D341Med (cell line): ENCODE measurements at places on chromosomes 13 and 19.

GRCh38 chr13:26469602-26470001 lies 87.9 kb upstream of the WASF3 start:
- DNase-seq: no peak

GRCh38 chr19:48629297-48629598 lies 7.9 kb downstream of the DBP start:
- DNase-seq: peak; percentile 20

GRCh38 chr13:49935171-49936074 lies 717 bp downstream of the SPRYD7 start:
- DNase-seq: peak; percentile 63

- DNase-seq: peak; percentile 84
These were observed 3.8 kb downstream of the RAX2 start for GRCh38 chr19:3768015-3768747.

GRCh38 chr19:49864890-49865289 lies 2.5 kb downstream of the PNKP start:
- no peak for DNase-seq

GRCh38 chr19:38805180-38805579 lies 7.6 kb downstream of the LGALS4 start:
- no peak for DNase-seq

- no peak for DNase-seq
These were observed 198.7 kb upstream of the SERP2 start for GRCh38 chr13:44174769-44175425.
